ENCODE measurements at places on chromosomes 5 and 9.

GRCh38 chr5:171835066-171835465 lies 49.4 kb downstream of the SMIM23 start:
- no peak for DNase-seq

GRCh38 chr9:11618241-11618805 lies 1005.5 kb upstream of the PTPRD start:
- no peak for DNase-seq

- no peak for DNase-seq
Observed at GRCh38 chr9:69371001-69371400, 46.0 kb downstream of the ENTREP1 start.

- no peak for DNase-seq
Observed at GRCh38 chr5:159206818-159207217, 2.5 kb downstream of the RNF145 start.

GRCh38 chr5:32190095-32190494 lies 16.0 kb upstream of the GOLPH3 start:
- DNase-seq, result peak; percentile 85

- DNase-seq, result no peak
Observed at GRCh38 chr5:61347080-61347479, 15.0 kb downstream of the ZSWIM6 start.

DNA sequence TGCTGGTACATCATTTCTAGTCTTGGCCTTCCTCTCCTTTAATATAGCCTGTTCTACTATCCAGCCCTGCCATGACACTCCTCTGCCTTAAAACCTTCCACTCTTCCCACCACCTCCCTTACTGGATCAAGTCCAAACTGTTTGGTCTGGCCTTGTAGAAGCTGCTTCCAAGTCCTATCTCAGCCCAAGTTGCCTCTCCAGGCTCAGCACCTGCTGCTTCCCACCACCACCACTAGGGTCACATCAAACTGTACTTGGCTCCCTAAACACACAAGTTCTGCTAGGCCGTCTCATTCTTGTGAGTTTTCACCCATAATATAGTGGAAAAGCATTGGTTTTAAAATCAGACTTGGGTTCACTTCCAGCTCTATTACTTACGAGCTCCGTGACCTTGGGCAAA lies 1.4 kb downstream of the NDUFA8 start:
- peak; percentile 41 for DNase-seq

DNA sequence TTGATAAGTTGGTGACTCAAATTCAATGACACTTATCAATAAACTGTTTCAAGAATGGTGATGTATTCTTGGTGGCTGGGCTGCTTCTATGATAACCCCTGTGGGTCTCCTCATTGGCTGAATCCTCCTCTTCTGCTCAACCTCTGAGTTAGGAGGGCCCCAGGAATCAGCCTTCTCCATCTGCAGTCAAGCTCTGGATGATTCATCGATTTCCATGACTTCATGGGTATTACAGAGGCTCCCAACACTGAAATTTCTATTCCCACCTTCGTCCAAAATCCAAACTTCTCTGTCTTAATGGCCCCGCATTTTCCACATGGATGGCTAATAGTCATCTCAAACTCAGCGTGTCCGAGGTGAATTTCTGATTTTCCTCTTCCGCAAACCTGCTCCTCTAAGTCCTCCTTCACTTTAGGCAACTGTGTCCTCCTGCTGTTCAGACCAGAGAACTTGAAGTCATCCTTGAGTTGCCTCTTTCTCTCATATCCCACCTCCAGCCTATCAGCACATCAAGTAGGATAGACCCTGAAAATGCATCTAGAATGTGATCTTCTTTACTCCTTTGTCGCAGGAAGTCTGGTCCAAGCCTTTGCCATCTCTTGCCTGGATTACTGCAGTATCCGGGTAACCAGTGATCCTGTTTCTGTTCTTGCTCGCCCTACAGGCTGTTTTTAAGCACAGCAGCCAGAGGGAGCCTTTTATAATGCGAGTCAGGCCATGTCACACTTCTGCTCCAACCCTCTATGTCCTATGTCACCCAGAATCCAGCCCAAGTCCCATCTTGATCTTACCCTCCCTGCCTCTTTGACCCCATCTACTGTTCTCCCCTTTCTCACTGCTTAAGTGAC lies 41.4 kb upstream of the IL7R start:
- DNase-seq, result no peak
